ENCODE measurements at places on chromosomes 12 and 14.

DNA sequence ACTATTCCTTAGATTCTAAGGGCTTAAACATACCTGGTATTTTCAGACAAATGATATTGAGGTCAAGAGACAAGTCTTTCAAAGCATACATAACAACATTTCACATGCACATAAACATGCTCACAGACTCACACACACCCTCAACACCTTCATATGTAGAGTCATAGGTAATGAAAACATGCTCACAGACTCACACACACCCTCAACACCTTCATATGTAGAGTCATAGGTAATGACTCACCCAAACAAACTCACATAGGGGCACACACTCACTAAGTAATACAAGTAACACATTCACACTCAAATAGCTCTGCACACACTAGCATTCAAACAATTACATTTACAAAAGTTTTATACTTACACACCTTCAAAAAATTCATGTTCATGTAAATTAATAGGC lies 975.5 kb downstream of the TMEM121 start:
- DNase-seq, result no peak

DNA sequence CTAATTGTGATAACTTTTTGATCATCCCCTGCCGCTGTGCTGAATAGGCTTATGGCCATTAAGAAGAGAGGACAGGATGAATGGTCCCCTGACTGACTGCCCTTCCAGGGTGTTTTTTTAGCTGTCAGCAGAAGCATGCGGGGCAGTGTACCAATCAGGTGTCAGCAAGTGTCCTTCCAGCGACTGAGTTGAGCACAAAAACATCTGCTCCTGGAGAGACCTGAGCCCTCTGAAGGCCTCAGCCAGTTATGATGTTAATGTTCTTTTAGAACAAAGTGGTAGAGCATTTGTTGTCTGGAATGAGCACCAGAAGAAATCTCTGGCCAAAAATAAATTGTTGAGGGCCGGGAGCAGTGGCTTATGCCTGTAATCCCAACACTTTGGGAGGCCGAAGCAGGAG lies 37.5 kb downstream of the P2RX7 start:
- no peak for DNase-seq

- DNase-seq, result no peak
Measured at GRCh38 chr12:91591639-91591987, 409.0 kb upstream of the DCN start.

GRCh38 chr12:4135919-4136605 lies 137.5 kb upstream of the CCND2 start:
- no peak for DNase-seq

- DNase-seq, result peak; percentile 68
Measured at GRCh38 chr12:104219361-104219892, 3.8 kb downstream of the TXNRD1 start.

GRCh38 chr12:115401761-115402160 lies 717.8 kb upstream of the TBX3 start:
- DNase-seq, result no peak

DNA sequence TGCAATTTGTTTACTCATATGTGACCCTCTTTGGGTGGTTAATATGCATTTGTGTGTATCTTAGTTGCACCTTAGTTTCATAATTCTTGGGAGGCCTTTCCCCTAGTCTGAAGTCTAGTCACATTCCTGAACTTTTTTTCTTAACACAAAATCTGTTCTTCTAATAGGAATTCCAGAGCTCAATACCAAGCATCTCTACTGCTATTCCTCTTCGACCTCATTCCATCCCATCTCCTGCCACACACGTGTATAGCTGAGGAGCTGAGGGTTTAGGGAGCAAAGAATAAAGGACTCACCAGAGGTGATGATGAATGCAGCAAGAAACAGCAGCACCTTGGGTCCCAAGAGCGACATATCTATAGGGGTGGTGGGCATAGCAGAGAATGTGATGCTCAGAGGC lies 875 bp downstream of the MFAP5 start:
- DNase-seq, result no peak

Data from NCI-H2029 treated with DMSO at 0.1 percent for 48 hours (cell line).